Brain (organoid and tissue), 16 donors: ENCODE measurements at places on chromosomes 4 and X.

GRCh38 chr4:183399616-183400015 lies 44.8 kb upstream of the CDKN2AIP start:
- DNase-seq, result no peak

- DNase-seq, result no peak
These were observed 244.3 kb downstream of the RBMX2 start for GRCh38 chrX:130645955-130646583.

DNA sequence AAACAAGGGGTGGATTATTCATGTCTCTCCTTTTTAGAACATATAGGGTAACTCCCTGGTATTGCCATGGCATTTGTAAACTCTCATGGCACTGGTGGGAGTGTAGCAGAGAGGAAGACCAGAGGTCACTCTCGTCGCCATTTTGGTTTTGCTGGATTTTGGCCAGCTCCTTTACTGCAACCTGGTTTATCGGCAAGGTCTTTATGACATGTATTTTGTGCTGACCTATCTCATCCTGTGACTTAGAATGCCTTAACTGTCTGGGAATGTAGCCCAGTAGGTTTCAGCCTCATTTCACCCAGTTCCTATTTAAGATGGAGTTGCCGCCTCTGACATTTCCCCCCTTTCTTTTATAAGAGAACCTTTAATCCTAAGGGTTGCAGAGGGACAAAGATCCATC lies 45.8 kb downstream of the MGST2 start:
- DNase-seq, result no peak

- DNase-seq, result no peak
These were observed 139.2 kb downstream of the RBM47 start for GRCh38 chr4:40490481-40490880.

DNA sequence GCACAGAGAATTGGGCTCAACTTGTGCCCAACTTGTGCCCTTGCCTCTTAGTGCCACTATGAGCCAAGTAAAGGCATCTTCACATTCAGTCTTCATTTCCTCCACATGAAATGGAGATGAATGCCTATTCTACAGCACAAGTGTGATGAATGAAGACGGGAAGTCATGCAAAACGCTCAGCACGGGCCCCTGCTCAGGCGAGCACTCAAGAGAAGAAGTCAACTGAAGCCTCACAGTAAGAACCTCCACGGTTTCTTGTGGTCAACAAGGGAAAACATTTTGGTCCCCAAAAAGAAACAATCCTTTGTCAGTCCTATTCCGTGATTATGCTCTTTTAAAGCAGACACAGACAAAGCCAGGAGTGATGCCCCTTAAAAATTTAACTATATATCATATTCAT lies 87.0 kb downstream of the IRF2 start:
- no peak for DNase-seq

GRCh38 chr4:113990886-113991285 lies 11.4 kb upstream of the ARSJ start:
- no peak for DNase-seq

DNA sequence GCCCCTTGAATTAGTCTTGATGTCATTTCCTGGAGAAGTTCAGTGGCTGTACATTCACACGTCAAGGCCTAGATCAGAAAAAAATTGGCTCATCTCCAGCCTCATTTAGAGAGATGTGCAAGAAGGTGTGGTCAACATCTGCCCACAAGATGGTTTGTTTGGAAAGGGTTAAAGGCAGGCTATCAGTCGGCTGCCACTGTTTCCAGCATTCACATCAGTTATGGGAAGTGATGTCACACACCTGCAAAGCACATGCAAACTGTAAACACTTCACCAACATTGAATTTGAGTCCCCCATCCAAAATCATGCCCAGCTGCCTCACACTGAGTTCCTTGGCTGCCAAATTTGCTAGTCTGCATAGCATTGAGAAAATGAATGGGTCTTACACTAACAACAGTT lies 498.3 kb upstream of the INTU start:
- no peak for DNase-seq

GRCh38 chr4:2104556-2105345 lies 45.6 kb downstream of the NAT8L start:
- no peak for DNase-seq

- DNase-seq, result no peak
These were observed 1.8 kb downstream of the TBC1D1 start for GRCh38 chr4:37892641-37893040.

DNA sequence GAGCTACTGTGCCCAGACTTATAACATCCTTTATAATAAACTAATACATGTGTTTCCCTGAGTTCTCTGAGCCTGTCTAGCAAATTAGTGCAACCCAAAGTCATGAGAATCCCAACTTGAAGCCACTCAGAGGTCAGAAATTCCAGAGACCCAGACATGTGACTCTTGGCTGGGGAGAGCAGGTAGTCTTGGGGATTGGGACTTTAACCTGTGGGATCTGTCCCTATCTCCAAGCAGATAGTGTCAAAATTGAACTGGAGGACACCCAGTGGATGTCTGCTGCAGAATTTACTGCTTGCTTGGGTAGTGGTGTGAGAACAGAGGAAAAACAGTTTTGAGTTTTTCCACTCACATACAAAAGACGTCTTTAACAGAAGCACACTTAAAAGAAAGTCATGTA lies 26.4 kb downstream of the ELOVL6 start:
- DNase-seq, result no peak
